Esophagus squamous epithelium (tissue), 5 donors: ENCODE measurements at places on chromosomes 2 and 18.

GRCh38 chr2:64017811-64018700 lies 1.2 kb downstream of the VPS54 start:
- DNase-seq, result no peak

DNA sequence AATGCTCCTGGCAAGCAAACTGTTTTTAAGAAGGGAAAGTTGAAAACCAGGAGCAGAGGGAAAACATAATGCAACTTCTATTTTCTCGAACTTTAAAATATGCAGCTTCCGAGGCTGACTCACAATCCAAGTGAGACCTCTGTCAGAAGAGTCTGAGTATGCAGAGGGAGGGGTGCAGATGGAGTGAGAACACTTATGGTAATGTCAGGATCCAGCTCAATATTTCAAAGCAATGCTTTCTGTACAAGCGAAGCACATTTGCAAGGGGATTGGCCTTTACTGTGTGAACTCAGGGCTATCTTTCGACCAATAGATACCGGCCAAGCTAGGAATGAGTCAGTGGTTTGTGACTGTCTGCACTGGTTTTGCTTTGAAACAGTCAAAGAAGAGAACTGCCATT lies 242.7 kb downstream of the CNTNAP5 start:
- no peak for DNase-seq

- no peak for DNase-seq
These were observed 104.5 kb downstream of the OSBPL6 start for GRCh38 chr2:178298785-178299212.

- no peak for DNase-seq
These were observed 142.5 kb upstream of the L3MBTL4 start for GRCh38 chr18:6557057-6557769.

DNA sequence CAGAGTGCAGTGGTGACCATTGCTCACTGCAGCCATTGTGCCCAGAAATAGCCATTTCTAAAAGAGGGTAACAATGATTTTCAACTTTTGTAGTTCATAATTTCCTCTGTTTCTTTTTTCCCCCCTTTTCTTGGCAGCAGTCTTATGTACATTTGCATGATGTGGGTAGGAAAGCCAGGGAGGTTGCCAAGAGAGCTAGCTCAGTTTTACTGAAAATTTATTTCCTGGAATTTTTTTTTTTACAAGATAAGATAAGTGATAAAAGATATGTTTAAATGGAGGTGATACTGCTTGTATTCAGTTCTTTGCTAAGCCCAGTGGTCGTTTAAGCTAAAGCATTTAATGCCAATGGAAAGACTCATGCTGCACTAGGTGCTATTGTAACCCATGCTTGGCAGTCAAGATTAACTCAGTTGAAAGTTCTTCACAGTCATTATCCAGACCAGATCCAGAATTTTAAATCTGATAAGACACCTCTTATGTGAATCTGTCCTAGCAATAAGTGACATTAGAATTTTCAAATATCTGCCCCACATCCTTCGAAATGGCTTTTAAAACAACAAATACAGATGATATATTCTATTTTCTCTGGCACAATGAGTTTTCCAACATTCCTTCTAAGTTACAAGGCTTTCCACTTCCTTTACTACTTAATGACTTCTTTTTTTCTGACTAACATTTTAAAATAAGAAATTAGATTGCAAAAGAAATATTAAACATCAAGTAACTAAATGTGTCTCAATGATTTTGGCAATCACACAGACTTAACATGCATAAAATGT lies 4.4 kb upstream of the ATP8B1 start:
- DNase-seq, result no peak

DNA sequence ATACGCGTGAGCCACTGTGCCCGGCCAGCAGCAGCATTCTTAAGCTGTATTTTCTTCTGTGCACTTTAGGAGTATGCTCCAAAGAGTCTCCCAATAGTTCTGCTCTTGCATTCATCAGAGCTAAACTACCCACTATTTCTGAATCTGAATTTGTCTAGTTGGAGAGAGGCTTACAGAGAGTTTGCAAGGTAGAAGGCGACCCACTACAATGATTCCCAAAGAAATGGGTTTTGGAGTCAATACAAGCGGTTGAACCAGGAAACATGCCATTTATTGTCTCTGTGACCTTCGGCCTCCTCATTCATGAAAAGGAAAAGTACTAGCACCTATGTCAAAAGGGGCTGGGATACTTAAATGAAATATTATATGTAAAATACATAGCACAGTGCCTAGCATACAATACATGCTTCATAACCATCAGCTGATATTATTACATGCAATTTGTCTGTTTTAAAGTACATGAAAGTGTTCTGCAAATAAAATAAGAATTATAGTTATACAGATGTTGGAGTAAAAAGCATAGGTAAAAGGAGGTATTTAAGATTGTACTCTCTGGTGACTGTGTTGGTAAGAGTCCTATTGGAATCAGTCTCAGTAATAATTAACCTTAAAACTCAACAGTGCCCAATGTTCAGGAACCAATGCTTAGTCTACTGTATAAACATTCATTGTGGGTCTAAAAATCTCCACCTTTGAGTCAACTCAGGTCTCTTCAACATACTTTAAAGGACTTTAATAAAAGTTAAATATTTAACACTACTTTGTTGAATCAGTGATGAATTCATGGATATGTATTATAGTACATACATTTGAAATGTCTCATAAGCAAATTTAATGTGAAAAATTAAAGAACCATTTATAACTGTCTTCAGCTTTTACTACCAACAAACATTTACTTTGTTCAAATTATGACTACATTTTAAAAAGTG lies 89.8 kb upstream of the GRB14 start:
- DNase-seq, result no peak

DNA sequence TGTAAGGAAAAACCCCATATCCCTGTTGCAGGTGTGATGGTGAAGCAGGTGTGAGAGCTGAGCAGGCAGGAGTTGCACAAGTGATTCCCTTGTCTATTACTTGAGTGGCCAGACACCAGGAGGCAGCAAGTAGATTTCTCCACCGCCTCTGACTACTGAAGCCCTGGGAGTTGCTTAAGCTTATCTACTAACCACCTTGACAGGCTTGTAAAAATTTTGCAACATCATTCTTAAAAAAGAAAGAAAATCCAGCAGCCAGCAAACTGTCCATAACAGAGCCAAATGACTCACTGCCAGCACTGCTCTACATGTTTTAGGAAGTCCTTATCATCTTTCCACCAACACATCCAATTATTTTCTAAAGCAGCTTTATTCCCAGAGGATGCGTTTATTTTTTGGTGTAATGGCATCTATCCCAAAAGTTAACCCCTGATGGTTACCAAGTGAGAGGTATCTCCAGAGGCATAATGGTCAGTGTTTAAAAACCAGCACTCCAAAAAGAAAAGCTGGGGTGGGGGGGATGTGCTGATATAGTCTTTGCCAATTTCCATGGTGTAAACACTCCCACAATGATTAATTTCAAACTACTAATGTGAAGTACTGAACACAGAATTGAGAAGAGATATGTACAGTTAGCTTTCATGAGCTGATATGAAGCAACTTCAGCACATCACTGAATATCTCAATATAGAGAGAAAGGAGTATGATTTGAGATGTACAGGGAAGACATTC lies 16.3 kb upstream of the GPR39 start:
- no peak for DNase-seq

DNA sequence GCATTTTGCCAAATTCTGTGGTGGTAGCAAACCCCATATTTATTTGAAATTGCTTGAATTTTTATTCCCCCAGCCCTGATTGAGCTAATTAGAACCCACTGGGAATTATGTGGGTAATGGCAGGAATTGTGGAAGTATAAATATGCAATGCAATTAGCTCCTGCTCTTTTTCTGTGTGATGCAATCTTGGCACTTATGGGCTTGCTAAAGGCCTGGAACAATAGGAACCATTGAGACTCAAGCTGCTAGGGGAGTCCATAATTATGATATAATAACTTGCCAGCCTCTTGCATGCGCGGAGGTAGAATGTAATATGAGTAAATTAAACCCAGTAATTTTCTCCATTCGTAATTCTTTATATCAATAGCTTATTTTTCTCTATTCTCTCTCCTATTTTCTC lies 267.6 kb upstream of the THSD7B start:
- no peak for DNase-seq

DNA sequence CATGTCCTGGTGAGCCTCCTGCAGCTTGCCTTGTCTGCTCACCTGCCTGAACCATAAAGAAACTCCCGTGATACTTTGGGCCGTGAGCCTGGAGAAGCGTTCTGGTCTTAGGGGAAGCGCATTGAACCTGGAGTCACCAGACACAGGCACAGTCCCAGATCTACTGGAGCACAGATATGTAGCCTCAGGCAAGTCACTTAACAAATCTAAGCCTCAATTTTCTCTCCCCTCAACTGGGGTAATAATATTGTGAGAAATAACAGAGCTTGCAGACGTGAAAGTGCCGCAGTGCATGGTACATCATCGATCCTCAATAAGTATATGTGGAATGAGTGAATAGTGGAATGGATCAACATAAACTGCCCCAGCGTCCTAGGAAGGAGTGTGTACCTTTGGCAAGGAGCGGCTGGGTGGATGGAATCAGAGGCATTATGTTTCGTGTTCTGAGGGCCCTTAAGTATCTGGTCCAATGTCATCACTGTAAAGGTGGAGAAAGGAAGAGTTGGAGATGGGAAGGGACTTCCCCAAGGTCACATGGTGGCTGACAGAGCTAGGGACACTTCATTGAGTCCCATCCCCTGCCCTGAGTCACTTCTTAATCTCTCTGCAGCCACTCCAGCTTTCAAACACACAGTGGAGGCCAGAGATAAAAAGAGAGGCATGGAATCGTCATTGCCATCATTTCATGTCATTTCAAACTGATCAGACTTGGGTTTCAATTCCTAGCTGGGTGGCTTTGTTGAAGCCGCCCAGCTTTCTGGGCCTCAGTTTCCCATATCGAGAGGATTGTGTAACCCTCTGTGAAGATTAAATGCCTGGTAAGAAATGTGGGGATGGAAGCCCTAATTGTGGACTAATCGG lies 172.4 kb downstream of the DDX1 start:
- no peak for DNase-seq

- DNase-seq, result no peak
These were observed 404.8 kb downstream of the MBD2 start for GRCh38 chr18:53819671-53820070.

- DNase-seq, result no peak
These were observed 226.5 kb downstream of the SEPTIN10 start for GRCh38 chr2:109387221-109387735.

DNA sequence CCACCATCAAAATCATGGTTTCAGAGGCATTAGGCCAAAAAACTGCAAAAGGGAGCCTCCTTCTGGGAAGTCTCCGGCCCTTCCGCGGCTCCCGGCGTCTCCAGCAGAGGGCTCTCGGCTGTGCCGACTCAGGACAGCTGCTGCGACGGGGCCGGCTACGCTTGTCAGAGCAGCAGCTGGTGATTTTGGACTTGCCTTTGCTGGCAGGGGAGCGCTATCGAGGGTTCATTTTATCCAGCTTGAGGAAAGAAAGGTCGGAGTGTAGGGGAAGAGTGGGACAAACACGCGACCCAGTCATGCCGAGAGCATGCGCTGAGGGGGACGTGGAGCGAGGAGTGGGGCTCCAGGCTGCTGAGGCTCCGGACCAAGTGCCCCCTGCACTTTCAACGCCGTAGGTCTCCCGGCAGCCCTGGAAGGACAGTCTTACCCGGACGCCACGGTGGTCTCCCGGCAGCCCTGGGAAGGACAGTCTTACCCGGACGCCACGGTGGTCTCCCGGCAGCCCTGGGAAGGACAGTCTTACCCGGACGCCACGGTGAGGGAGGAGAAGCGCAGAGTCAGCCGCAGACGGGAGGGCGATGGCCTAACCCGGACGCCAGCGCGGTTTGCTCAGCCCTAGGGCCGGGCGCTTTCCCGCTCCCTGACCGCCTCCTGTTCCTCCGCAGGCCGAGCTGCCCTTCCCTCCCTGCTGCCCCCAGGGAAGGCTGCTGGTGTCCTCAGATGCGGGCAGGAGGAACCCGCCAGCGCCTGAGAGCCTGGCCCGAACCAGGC lies 21.7 kb downstream of the DDX18 start:
- DNase-seq, result peak; percentile 5

DNA sequence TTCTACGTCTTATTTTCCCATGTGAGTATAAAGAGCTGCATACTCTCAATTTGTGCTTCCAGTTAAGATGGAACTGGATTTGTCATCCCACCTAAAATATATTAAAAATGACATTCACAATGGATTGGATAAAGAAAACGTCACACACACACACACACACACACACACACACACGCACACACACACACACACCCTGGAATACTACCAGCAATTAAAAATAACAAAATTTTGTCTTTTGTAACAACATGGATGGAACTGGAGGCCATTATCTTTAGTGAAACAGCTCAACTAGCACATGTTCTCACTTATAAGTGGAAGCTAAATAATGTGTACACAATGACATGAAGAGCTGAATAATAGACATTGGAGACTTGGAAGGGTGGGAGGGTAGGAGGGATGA lies 3.8 kb upstream of the QPCT start:
- DNase-seq, result no peak

DNA sequence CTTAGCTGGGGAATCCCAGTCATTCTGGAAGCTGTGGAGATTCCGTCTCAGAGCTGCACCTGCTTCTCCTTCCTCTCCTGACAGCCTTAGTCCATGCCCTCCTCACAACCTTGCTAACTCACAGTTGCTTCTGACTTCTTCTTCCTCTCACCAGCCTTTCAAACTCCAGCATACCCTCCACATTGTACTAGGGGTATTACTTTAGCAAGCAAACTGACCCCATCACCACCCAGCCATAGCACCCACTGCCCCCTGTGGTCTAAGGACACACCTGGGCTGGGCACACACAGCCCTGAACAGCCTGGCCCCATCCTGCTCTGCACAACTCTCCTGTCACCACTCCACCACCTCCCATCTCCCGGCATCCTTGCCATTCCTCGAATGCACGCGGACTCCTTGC lies 208.2 kb downstream of the FBXO15 start:
- DNase-seq, result no peak

- no peak for DNase-seq
These were observed 1229.0 kb upstream of the ZEB2 start for GRCh38 chr2:145748927-145749326.

GRCh38 chr2:47079515-47080412 lies 75.3 kb downstream of the STPG4 start:
- DNase-seq, result no peak

DNA sequence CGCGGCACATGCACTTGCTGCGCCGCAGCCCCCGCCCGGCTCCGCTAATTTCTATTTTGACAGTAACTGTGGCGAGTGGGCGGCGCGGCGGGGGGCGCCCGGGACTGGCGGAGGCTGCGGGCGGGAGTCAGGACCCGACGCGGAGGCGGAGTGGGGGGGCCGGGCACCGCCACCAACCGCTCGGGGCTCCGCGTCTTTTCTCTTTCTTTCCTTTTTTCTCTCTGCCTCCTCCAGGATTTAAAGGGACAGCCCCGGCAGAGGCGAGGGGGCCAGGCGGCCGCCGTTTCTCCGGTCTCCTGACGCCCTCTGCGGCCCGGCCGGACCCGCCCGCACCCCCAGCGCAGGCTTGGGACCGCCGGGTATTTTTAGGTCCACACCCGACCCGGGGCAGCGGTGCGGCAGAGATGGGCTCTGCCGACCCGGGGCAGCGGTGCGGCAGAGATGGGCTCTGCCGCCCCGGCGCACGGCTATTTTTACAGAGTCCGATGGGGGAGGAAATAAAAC lies 460 bp upstream of the ZBTB7C start:
- no peak for DNase-seq

GRCh38 chr2:169860149-169860548 lies 32.9 kb downstream of the UBR3 start:
- DNase-seq, result no peak

GRCh38 chr2:120204945-120205670 lies 18.1 kb downstream of the TMEM185B start:
- DNase-seq, result no peak

GRCh38 chr2:233252227-233252626 lies 754 bp downstream of the ATG16L1 start:
- DNase-seq, result no peak

GRCh38 chr2:211093743-211094303 lies 537.4 kb downstream of the CPS1 start:
- DNase-seq, result no peak
